SHP77 (cell line): ENCODE measurements at places on chromosomes 2 and 18.
A peak's percentile ranks its signal among the peaks of the same experiment; 100 is the strongest.

DNA sequence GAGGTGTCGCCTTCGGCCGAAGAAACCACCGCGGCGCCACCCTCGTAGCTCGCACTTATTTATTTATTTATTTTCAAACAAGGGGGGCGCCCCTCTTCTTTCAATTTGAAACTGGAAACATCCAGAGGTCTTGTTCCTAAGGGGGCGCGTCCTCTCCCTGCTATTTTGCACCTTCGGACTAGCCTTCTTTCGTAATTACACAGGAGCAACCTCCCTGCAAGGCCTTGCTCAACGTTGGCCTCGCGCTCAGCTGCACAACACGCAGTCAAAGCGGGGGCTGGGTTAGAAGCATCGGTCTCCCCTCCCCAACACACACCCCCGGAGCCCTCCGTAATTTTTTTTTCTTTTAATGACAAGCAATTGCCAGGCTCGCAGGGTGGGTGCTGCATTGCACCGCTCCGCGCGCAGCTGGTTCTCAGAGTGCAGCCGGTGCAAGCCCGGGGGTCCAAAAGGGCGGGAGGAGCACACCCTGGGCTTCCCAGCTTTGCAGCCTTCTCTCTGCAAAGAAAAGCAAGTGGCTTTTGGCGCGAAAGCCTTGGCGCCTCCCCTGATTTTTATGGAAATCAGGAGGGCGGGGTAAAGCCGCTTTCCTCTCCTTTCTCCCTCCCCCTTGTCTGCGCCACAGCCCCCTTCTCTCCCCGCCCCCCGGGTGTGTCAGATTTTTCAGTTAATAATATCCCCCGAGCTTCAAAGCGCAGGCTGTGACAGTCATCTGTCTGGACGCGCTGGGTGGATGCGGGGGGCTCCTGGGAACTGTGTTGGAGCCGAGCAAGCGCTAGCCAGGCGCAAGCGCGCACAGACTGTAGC, at the start of gene MYCN:
Gene MYCN, plus strand, starts transcription at position 697 of the 807 bp plus-strand sequence. CDS start 1,515 bp downstream, outside the sequence.
- DNase-seq: no peak

- peak; percentile 22 for DNase-seq
Observed at GRCh38 chr2:210558708-210559107, 2.3 kb downstream of the CPS1 start.

DNA sequence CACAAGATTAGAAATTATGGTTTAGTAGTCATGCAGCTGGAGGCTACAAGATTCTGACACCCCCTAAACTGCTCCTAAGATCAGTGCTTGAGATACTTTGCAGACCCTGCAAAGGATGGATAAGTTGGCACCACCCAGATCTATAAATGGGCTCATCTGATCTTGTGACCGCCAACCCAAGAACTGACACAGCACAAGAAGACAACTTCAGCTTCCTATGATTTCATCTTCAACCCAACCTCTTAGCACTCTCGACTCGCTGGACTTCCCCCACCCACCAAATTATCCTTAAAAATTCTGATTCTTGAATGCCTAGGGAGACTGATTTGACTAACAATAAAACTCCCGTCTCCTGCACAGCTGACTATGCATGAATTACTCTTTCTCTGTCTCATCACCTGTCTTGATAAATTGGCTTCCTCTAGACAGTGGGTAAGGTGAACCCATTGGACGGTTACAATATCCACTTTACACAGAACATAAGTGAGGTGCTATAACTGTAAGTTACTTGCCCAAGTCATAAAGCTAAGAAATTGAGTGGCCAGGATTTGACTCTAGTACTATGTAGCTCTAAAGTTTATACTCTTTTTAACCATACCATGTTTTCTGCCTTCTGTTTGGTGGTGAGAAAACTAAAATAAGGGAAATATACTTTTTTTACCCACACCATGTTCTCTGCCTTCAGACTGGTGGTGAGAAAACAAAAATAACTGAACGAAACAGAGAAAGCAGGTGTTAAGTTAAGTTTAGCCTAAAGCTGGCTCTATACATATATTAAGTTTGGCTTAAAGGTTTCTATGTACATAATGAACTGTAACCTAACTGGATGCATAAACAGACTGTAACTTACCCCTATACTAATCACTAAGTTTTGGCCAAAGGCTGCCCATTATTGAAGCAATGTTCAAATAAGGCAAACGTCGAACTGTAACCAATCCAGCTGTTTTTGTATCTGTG, 962.3 kb upstream of the NXPH2 start:
- DNase-seq: no peak

GRCh38 chr2:119216994-119217393, 6.6 kb upstream of the STEAP3 start:
- DNase-seq: no peak

- no peak for DNase-seq
Observed at GRCh38 chr2:168286535-168286934, 39.1 kb upstream of the STK39 start.

GRCh38 chr2:217876253-217876570, 126.6 kb downstream of the TNS1 start:
- no peak for DNase-seq

- DNase-seq: no peak
Observed at GRCh38 chr2:100018341-100019193, 123.8 kb downstream of the AFF3 start.

GRCh38 chr2:112840068-112840445, 3.5 kb upstream of the IL1B start:
- DNase-seq: no peak

- DNase-seq: no peak
Observed at GRCh38 chr2:127072970-127073369, 34.0 kb downstream of the BIN1 start.

DNA sequence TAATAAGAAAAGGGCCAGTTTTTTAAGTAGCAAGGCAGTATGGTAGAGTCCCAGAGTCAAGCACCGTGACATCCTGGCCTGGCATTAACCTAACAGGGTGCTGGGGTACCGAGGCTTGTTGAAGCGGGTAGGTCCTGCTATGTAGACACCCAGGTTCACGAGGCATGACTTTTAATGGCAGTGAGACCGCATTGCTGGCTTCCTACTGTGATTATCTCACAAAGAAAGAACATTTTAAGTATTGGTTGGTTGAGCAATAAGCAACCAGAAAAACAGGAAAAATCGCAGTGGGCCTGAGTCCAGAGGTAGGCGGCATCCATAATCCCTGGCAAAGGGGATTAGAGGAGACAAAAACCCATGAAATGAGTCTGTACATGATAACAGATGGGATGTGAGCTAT, 927.9 kb upstream of the ACVR2A start:
- DNase-seq: no peak

DNA sequence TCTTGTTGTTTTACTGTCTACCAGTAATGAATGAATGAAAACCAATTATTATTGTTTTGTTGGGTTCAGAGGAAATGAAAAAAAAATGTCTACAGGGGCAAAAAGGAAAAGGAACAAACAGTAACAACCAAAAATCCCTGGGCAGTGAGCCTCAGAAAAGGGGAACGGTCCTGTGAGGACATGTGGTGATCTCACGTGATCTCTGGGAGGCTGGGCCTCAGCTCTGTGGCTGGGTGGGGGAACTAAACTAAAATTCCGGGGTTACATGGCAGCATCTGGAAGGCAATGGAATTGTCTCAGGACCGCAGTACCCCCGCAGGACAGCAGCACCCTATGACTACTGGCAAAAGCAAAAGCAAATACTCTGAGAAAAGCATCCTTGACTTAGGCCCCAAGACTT, 80.1 kb downstream of the AFF3 start:
- no peak for DNase-seq

DNA sequence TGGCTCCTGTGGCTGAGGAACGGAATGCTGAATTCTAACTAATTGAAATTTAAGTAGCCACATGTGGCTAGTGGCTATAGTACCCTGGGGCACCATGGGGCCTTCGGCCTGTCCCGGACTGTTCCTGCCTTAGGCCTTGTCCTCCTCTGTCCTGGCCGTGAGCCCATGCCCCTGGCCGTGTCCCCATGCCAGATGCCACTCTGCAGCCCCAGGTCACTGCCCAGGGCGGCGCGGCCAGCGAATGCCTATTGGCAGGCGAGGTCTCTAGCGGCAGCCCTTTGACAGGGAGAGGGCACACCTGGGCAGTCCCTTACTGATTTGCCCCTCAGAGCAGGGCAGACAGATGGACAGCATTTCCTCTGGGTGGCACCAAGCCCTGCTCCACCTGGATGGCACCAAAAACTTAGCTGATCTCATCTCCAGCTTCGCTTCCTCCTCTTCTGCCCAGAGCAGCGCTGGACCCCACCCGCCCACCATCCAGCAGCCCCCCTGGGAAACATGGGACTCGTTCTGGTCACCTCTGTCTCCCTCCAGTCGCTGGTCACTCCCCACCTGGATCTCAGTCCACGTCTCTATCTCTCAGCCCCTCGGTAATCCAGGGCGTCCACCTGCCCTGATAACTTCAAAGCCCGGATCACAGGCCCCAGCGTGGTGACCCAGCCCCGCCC, 1.1 kb upstream of the DGKD start:
- no peak for DNase-seq

DNA sequence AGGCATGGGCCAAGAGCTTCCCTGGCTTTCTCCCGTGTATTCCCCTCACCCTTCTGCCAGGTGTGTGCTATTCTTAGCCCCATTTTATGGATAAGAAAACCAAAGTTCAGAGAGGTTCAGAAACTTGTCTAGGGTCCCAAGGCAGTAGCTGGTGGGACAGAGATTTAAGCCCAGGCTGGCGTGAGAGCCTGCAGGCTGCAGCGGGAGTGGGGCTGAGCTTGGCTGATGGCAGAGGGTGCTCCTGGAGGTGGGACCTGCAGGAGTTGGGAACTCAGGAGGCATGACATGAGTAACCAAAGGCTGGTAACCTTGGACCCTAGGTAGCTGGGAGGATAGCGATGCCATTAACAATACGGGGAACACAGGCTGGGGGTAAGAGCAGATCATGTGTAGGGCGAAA, 87.3 kb upstream of the B3GNT7 start:
- no peak for DNase-seq

GRCh38 chr18:64405161-64405560, 256.3 kb upstream of the LINC00305 start:
- no peak for DNase-seq

GRCh38 chr2:11004199-11004598, 92.5 kb downstream of the KCNF1 start:
- no peak for DNase-seq

- DNase-seq: no peak
Observed at GRCh38 chr2:134445985-134446382, 192.1 kb downstream of the MGAT5 start.

DNA sequence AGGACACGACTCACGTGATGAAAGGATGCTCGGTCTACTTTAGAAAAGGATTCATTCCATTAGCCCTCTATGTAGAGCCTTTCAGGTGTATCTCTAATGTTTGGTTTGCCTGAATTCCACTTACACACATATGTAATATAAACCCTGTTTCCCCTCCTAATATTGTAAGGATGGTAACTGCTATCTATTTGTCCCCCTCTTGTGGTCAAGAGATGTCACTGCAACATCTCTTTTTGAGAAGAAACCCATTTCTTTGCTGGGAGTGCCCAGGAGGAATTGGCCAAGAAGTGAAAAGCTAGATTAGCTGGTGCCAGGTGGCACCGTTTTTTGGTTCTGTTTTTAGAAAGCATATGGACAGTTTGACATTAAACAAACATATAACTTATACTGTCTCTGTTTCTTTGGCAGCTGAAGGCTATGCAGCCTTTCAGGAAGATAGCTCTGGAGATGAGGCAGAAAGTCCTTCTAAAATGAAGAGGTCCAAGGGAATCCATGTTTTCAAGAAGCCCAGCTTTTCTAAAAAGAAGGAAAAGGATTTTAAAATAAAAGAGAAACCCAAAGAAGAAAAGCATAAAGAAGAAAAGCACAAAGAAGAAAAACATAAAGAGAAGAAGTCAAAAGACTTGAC, 41.2 kb downstream of the RALBP1 start:
- no peak for DNase-seq

DNA sequence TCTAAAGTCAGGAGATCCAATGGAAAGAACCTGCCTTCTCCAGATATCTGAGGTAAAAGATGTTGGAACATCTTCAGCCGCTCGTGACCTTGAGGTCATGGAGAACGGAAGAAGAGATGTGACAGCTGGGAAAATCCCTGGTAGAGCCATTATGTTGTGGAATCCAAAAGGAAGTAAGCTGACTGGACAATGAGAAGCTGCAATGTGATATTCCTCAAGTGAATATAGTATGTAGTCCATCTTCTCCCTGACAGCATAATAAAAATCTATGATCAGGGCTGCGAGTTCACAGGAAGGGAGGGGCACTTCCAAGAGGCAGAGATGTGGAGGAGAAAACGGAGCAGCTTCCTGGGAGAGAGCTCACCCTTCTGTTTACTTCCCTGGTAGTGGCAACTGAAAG, 201.0 kb upstream of the SP5 start:
- no peak for DNase-seq

GRCh38 chr2:30358842-30359241, 88.2 kb upstream of the LCLAT1 start:
- DNase-seq: no peak

DNA sequence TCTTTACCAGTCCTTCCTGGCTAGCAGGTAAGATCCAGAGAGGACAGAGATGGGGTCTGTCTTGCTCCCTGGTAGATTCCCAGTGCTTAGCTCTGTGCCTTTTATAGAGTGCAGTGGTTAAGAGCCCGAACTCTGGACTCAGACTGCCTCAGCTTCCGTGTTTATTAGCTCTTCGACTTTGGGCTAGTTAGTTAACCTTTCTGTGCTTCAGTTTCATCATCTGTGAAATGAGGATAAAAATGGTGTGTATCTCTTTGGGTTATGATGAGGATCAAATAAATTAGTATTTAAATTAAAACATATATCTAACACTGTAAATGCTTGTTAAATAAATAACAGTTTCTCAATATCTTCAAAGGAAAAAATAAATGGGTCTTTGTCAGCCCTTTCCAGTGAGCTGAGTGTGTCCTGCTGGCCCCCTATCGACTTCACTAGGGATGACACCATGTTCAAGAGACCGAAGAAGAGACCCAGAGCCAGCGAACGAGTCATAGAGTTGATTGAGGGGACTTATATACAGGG, 38.2 kb downstream of the CERS6 start:
- DNase-seq: no peak

DNA sequence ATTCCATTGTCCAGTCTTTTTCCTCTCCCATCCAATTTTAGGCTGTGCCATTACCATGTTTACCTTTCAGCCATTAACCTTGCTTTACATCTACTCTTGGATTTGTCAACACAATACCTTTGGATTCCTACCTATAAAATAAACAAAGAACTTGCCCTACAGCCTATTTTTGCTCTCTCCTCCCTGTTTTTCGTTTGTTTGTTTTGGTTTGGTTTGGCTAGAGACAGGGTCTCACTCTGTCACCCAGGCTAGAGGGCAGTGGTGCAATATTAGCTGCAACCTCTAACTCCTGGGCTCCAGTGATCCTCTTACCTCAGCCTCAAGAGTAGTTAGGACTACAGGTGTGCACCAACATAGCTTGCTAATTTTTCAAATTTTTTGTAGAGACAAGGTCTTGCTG, 76.1 kb downstream of the SP100 start:
- no peak for DNase-seq

DNA sequence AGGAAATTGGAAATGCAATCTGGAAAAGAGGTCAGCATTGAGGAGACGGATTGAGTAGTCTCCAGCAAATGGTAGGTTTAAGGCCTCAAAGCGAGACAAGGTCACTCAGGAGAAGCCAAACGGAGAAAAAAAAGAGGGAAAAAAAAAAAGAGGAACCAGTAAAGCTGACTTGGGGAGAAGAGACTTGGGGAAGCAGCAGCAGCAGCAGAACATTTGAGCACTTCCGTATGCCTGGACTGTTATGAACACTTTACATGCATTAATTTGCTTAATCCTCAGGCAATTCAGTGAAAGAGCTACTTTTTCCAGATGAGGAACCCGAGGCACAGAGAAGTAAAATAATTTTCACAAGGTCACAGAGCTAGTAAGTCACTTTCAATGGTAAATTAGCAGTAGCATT, 81.3 kb downstream of the OSBPL6 start:
- DNase-seq: no peak

- DNase-seq: no peak
Observed at GRCh38 chr2:589281-590130, 87.7 kb downstream of the TMEM18 start.
